Fibroblast of skin of right biceps (primary cell): ENCODE measurements at places on chromosomes 6 and 20.
A peak's percentile ranks its signal among the peaks of the same experiment; 100 is the strongest.

DNA sequence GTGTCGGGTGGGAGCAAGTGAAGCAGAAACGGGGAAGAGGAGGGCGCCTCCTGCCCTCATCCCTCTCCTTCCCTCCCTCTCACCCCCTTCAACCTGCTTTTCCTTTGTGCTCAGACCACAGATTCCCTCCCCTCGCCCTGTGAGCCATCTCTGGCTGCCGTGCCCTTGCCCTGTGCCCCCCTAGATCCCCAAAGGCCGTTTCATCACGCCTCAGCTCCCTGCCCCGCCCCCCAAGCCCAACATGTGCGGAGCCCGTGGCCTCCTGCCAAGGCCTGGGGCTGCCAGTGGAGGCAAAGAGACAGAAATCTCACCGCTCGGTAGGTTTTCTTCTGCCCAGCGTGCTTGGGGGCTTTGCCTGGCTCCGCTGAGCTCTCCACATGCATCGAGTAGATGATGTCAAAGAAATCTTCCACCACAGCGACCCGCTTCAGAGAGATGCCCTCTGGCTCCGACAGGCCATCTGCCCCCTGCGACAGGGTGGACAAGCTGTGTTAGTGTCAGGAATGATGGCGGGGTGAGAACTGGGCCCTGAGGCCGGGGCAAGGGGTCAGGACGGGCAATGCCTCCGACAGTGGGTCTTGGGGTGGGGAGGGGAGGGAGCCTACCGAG is 57.6 kb downstream of the NOL4L start:
- no peak for DNase-seq

- DNase-seq: no peak
Measured at GRCh38 chr6:33727126-33727525, 15.6 kb upstream of the UQCC2 start.

DNA sequence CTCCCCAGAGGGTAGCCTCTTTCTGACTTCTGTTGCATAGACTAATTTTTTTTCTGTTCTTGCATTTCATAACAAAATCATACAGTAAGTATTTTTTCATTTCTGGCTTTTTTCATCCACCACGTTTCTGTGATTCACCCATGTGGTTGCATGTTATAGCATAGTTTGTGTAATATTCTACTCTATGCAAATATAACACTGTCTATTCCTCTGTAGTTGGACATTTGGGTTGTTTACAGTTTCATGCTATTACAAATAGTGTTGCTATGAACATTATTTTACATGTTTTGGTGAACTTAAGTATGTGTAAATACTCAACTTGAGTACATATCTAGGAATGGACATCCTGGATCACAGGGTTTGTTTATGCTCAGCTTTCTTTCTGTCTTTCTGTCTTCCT is 187.2 kb upstream of the KCNG1 start:
- DNase-seq: no peak

DNA sequence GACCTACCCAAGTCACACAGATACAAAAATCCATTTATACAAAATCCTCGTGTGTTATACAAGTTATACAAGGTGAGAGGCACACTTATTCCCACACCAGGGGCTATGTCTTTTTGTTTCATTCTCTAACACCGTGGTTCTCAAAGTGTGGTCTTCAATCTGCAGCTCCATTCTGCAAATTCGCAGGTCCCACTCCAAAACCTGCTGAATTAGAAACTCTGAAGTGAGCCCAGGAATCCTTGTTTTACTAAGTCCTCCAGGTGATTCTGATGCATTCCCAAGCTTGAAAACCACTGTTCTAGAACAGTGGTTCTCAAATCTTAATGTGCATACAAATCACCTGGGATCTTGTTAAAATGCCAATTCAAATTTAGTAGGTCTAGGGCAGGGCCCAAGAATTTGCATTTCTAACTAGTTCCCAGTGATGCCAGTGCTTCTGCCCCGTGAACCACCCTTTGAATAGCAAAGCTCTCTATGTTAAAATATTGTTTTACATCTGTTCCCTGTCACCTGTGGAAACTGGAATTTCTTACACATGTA is 35.1 kb downstream of the LRFN2 start:
- DNase-seq: no peak

GRCh38 chr20:53247468-53248103 is 275.4 kb downstream of the TSHZ2 start:
- DNase-seq: no peak

DNA sequence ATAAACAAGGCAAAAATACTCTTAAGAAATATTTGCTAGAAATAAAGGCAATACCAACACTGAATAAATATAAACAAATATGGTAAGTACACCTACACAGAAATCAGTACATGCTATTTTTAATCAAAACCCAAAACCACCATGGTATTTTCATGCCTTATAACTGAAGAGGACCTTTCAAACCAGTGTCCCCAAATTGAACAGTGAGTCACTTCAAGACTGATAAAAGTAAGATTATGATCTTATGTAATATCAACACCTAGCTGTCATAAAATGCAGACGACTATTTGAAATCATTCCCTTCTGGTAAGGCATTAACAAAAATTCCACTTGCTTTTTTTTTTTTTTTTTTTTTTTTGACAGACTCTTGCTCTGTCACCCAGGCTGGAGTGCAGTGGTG is 156.8 kb upstream of the RUNX2 start:
- DNase-seq: no peak

DNA sequence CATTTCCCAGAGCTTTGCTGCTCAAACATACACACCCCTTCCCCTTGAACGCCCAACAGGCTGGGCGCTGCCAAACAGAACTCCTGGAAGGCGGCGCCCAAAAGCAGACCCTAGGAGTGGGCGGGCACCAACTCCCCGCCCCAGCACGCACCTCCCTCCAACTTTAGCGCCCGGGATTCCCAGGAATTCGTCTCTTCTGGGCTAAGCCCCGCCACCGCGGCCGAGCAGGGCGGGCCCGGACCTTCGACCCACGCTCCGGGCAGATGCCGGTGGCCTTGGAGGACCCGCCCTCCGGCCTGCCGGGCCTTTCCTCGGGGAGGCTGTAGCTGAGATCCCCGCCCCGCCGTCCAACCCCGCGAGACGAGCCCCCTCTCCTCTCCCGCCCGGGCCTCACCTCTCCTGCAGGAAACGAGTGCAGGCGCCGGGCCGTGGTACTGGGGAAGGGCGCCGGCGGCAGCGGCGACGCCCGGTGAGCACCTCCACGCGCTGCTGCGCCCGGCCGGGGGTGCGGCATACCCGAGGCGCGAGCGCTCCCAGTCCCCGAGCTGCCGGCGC is 659 bp downstream of the MCUR1 start:
- DNase-seq: peak; percentile 78

DNA sequence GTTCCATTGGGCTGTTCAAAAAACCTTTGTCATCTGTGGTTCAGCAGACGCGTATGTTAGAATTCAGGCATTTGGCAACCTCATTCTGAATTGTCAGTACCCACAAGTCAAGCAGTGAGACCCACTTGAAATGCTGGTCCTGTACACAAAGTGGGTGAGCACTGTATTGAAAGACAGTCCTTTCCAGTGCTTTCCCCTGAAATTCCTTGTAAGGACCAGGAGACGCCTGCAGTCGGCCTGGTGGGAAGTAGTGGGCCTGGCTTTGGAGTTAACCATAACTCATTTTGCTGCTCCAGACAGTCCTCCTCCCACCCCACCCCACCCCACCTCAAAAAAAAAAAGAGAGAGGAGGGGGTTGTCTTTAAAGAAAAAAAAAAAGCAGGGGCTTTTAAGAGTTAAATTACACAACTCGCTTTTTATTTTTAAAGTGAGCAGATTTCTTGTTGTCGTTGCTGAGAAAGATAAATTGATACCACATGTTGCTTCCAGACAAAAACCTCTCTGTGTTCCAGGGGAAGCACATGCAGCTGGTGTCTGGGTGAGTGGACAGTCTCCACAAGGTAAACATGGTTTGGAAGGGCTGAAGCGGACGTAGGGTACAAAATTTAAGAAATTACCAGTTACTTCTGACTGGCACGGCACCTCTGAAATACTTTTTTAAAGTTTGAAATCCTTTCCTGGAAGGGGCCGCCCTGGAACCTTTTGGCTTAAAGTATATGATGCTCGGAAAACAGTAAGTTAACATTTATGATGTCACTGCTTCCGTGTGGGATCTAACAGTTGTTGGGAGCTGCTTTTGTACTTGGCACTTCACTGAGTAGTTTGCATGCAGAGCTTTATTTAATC is 95.3 kb downstream of the FOXO3 start:
- DNase-seq: peak; percentile 81

- peak; percentile 59 for DNase-seq
Measured at GRCh38 chr6:74749211-74750147, 456.4 kb downstream of the COL12A1 start.

- DNase-seq: no peak
Measured at GRCh38 chr20:11271920-11272594, 598.3 kb upstream of the JAG1 start.

DNA sequence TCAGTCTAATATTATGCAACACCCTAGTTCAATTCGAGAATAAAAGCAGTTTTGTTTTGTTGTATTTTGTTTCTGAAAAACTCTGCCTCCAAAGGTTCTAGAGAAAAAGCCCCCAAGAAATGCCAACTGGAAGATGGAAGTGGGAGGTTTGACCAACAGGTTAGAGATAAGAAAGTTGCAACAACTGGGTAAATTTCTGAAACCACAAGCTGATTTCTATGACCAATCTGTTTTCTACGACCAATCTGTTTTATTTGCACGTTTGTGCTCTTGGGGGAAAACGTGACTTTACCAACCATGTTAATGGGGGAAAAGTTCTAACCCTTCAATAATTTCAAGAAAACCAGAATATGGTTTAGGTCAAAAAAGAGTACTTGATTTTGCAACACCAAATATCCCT is 173.2 kb downstream of the PDE7B start:
- no peak for DNase-seq
